ENCODE measurements at places on chromosomes 1 and 21.

- DNase-seq: no peak
Measured at GRCh38 chr1:22731924-22732720, 21.5 kb downstream of the EPHB2 start.

DNA sequence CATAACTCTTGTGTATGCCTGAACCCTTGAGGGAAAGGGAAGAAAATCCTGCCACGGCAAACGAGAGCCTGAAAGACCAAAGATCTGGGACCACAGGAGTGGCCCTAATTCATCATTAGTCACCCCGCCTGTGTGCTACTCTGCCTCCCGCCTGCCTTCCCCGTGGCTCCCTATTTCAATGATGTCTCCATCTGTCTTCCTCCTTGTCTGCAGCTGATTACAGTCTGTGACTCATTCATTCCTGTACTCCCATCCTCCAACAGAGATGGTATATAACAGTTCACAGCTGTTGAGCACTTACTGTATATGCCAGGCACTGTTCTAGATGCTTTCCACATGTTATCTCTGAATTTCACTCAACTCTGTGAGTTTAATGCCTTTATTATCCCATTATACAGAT is 96.6 kb downstream of the SEC16B start:
- DNase-seq: no peak

- no peak for DNase-seq
Measured at GRCh38 chr1:111600886-111601386, 18.7 kb upstream of the RAP1A start.

DNA sequence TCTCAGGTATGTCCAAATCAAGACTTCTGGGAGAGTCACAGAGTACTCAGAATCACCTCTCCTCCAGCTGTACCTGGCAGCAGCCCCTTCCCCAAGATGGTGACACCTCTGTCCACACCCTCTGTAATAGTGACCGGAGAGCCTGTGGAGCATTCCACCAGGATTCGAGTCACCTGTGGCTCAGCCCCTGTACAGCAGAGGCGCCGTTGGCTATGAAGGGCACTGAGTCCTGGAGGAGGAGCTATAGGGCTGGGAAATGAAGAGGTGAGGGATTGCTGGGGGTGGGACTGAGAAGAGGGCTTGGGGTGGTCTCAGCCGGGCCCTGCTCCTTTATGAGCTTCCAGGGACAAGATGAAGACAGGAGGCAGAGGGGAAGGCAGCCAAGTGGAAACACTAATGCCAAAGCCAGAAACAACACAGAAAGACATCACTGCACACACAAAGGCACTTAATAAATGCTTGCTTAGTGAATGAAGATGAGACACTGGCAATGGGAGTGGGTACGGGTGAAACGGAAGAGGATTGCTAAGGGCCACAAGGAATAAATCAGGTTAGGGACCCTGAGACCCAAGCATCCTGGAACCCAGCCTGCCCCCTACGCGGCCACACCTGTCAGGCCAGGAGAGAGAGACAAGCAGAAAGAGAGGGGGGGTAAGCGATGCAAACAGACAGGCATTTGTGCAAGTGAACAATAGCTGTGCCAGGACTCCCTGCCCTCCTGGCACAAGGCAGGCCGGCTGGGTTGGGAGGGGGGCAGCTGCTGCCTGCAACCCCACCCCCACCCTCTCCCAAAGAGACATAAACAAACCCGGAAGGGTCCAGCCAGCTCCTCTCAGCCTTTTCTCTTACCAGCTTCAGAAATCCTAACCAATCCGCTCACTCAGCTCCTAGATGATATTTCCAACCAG is 3.9 kb downstream of the ARHGEF2 start:
- no peak for DNase-seq

GRCh38 chr21:39955326-39955725 is 88.1 kb downstream of the PCP4 start:
- no peak for DNase-seq

DNA sequence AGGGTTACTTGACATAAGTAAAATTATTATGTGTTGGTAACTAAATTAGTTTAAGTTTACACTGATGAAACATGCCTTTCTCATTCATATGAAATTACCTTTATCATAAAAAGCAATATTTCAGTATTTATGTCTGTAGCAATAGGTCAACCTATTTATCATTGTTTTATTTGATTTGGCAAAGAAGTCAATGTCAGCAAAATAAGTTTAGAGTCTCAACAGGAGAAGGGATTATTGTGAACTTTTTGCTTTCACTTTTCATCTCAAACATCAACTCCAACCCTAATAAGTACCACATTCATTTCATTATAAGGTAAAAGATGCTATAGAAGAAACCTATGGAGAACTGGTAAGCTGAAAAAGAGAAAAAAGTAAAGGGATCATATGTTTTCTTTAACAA is 1015.4 kb upstream of the ADGRL4 start:
- no peak for DNase-seq

GRCh38 chr1:212977781-212978645 is 27.7 kb downstream of the VASH2 start:
- DNase-seq: no peak

- DNase-seq: no peak
Measured at GRCh38 chr1:184162281-184162680, 110.8 kb downstream of the TSEN15 start.

- no peak for DNase-seq
Measured at GRCh38 chr1:54859700-54860391, 27.1 kb downstream of the DHCR24 start.

GRCh38 chr1:197150336-197151005 is 4.0 kb upstream of the ASPM start:
- DNase-seq: no peak

- no peak for DNase-seq
Measured at GRCh38 chr1:97364086-97364485, 556.7 kb downstream of the DPYD start.

DNA sequence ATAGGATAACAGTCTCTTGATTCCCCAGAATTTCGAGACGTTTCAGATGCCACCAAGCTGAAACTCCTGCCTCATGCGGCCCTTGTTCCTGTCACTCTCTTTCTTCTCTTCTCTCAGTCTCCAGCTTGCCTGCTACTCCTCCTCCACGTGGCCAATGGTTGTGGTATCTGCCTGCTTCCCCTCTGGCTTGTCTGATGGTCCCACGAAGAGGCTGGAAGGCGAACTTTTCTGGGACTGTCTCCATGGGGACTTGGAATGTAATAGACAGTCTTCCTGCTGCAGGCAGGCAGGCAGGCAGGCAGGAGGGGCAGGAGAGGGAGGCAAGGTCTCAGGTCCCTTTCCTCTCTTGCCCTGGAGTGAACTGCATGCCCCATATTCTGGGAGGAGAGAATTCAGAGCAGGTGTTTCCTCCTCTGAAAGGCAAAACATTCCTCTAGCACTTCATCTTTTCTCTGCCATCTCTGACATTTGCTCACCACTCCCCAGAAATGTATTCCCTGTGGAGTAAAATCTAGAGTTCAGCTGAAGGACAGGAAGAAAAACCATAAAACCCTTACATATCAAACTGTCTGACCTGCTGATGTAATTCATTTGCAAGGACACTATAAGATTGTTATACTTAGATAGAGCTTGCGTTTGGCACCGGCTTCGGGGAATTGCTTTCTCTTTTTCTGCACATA is 64.1 kb upstream of the GNG12 start:
- no peak for DNase-seq

GRCh38 chr1:44151332-44151731 is 9.9 kb upstream of the KLF18 start:
- DNase-seq: no peak

DNA sequence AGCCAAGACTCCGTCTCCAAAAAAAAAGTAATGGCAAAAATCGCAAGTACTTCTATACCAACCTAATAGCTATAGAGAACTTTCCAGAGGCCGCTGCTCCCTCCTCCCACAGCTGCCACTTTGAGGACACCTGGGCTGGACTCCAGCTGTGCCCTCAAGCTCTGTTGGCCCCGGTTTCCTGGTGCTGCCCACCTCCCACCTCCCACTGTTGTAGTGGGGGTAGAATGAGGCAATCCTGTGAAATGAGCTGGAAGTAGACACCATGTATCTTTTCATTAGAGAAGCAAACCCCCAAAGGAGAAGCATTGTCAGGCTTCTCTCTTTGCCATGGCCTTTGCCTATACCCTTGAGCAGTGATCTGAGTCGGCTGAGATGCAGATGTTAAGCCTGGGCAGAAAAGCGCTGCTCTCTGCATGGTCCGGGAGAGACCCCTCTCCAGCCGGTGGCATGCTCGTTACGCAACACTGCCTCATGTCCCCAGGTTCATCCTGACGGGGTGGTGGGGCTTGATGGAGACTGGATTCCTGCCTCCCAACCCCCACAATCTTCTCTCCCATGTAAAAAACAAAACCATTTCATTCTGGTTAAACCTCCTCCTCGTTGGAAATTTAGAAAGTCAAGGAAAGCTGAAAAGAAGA is 39.7 kb downstream of the SIM2 start:
- DNase-seq: no peak

GRCh38 chr1:240280560-240281322 is 189.1 kb downstream of the FMN2 start:
- no peak for DNase-seq

DNA sequence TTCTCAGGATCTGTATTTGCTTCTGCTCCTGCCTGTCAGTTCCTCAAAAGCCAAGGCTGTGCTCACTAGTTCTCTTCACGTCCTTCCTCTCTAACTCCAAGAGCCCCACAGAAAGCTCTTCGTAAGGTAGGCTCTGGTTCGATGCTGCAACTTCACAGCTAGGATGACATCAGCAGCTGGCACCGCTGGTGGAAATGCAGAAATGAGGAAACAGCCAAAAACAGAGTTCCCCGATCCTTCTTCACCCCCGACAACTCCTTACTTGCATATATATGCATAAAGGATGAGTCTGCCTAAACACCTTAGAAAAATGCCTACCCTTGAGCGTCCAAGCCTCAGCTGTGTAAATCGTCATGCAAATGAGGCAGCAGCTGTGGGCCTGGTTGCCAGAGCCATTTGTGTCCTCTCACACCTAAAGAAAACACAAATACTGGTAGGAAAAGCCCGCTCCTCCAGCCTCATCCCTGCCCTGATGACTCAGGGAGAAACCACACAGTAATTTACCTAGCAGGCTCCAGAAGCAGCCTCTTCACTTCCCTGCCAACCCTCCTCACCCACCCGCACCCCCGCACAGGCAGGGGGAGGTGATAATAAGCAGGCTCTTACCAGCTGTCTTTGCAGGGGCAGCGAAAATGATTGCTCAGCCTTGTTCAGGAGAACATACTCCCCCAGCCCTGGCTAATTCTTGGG is 28.2 kb downstream of the BATF3 start:
- DNase-seq: no peak

DNA sequence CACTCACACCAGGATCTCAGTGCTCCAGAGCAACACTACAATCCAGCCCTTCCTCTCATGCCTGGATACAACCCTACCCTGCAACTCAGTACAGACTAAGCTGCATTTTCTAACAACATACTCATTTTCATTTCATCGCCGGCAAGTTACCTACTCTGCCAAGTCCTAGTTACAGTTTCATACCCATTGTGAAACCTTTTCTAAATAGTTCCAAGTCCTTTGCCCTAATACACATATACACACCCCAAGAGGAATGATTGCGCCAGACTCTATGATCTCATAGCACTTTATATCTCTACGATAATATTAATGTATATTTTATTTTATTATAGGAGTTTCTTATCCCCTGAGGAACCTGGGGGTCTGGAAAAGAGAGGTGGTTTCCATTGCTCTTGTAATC is 122.4 kb downstream of the LMX1A start:
- no peak for DNase-seq

DNA sequence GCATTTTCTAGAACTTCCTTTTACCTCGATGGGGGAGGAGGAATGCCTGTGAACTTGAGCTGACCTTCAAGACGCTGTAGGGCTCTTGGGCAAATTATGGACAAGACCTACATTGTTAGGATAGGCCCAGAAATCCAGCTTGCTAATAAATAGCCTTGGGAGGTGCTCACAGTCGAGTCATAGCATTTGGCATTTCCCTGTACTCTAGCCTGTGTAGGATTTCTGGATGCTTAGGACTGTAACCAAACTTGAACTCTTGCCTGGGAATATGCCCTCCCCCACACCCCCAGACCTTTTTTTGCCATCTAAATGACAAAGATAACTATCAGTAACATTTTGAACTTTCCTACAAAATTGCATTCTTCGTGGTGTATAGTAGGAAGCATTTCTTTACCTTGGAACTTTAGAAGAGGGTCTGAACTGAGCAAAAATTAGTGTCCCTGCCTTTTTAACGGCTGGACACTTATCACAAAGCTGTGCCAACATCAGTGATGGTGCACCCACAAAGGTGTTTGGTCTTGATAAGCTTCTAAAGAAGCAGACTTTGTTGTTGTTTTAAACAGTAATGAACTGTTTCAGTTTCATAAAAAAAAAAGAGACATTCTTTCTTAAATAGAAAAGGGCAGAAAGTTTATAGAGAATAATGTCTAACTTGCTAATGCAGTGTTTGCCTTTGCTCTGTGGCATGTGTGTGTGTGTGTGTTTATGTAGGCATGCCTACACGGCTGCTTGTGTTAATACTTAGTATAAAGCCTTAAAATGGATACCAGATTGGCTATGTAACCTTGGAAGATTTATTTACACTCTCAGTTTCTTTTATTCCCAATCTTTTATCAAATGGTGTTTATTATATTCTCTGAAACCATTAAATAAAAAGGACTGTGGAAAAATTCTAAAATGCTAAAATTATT is 88.2 kb downstream of the NFIA start:
- no peak for DNase-seq

- DNase-seq: no peak
Measured at GRCh38 chr1:154342132-154342531, 16.8 kb downstream of the ATP8B2 start.

DNA sequence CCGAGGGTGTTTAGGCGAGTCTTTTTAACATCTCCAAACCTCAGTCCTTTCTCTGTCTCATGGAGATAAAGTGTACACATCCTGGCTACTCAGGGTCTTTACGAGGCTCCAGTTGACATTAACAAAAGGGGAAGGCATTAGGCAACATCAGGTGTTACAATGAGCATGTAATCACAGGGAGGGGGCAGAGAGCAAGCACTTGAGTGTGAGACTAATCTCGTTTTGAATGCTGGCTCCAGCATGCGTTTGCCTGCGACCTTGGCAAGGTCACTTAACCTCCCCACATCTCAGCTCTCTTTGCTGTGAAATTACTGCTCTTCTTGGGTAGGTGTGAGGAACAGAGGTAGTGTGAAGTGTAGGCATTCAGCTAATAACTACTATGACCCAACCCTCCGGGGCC is 3.1 kb downstream of the TNNT2 start:
- no peak for DNase-seq

DNA sequence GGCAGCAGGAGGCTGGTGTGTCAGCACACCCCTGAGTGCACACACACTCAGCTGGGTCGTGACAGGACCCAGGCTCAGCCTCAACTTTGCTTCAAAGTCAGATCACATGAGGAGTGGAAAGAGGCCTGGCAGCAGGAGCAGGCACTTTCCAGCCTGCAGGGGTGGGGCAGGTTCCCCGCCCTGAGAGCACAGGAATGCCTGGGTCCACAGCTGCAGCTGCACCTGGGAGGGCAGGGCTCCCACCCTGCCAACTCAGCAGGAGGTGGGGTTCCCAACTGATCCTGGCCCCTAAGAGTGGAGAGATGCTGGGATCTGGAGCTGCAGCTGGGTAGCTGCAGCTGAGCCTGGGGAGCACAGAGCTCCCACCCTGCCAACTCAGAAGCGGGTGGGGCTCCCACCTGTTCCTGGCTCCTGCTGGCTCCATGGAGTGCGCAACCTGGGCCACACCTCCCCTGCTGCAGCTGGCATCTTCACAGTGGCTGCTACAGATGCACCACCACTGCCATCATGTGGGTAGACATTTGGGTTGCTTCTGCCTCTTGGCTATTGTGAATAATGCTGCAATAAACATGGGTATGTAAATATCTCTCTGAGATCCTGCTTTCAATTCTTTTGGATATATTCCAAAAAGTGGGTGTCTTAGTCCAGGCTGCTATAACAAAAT is 415.4 kb downstream of the TTLL7 start:
- no peak for DNase-seq

All from activated CD8-positive, alpha-beta memory T cell treated with anti-CD3 and anti-CD28 coated beads for 1 hour (primary cell).